ENCODE measurements at places on chromosomes 6 and 20.

GRCh38 chr6:41262401-41262800, 24.1 kb downstream of the TREM1 start:
- DNase-seq, result no peak

DNA sequence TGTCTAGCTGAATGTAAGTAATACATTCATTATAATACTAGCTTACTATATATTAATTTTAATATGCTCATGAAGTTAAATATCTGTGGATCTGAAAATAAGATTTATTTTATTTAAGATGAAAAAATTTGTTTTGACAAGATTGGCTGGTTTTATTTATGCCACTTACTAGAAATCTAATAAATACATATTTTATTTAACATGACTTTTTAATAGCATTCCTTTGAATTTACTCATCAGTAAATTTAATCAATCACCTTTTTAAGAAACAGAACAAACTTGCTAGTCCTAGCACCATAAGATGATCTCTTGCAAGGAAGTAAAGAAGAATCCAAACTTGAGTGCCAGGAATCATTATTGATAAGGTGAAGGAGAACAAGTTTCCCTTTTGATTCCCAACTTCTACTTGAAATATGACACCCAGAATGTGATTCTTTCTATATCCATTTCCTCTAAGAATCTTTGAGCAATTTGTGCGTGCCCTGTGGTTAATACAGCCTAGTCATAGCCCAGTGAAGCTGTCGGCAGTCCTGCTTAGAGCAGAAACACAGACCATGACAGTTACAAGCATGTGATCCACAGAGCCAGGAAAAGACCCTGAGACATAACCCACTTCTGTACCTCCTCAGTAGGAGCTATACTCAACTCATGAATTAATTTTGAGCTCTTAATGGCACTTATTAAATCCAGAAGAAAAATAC, 282.3 kb upstream of the QKI start:
- DNase-seq, result no peak

DNA sequence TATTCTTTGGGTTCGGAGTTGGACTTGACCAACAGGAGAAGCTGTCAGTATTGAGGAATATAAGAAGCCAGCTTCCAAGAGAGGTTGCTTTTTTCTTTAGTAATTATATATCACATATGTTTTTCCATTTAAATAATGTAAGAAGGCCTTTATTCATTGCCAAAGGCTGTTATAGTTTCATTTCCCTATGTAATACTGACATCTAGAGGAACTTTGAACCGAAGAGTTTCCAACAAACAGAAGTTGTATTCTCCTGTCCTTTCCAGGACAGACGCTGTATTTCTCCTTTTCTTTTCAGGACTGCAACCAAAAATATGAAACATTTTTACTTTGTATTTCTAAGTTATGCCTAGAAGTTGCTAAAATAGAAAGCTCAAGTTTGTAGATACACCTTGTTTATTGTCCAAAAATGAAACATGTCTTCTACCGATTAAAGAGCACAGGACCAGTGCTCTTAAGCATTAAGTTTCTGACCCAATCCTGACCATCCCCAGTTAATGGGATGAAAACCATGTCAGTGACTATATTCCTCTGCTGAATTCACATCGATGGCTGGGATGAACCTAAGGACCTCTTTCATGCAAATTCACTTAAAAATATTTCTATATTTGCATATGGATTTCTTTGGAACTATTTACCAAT, 55.1 kb downstream of the MYLK4 start:
- no peak for DNase-seq

DNA sequence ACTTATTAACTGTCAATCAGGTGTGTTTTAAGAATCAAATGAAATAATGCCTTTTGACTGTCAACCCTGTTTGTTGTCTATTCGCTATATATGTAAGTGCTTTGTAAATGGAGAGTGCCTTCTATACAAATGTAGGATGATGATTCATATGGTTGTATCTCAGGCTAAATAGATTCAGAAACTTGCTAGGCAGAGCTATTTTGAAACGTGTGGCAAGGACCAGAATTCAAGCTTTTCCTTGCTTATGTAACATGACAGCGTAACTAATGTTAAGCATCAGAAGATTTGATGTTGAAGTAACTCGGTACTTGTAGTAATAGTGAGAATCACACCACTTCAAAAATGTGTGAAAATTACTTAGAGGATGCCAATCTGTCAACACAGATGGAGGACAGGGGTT, 3.4 kb downstream of the OGFRL1 start:
- DNase-seq, result no peak
